ENCODE measurements at places on chromosomes 1 and 21.

- DNase-seq, result no peak
These were observed 2.3 kb downstream of the TNNT2 start for GRCh38 chr1:201375169-201375568.

GRCh38 chr1:23421753-23422240 is 2.8 kb downstream of the TCEA3 start:
- DNase-seq, result peak; percentile 57

GRCh38 chr1:226449823-226450222 is 41.9 kb upstream of the PARP1 start:
- no peak for DNase-seq

GRCh38 chr1:67735206-67735605 is 50.2 kb downstream of the GADD45A start:
- DNase-seq, result no peak

DNA sequence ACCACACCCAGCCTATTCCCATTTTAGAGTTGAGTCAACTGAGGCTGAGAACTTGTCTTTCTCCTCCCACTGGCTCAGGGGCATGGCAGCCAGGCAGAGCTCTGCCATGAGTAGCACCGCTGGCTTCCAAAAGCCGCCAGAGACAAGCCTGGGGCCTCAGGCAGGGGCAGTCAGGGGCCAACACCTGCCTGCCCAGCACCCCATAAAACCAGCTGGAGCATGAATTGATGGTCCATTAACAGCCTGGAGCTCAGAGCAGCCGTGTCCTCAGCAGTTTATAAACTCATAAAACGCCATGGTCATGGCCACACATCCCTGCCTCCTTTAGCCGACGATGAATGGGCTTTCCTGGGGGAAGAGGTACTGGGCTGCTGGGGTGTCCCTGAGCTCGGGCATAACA is 50.6 kb upstream of the PAX7 start:
- no peak for DNase-seq

DNA sequence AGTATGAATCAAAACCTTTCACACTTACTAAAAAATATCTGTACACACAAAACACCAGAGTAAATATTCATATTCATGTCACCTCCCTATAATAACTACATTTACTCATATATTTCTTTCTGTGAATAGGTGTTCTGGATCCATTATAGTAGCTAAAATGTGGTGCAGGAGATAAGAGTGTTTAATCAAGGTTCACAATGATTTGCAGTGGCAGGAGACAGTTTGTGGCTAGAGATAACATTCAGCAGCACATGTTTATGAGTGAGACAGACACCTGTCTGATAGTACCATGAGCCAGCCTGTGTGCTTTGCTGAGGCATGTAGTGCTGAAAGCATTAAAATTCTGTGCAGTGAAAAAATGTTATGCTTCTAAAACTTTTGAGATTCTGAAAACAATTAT is 410.3 kb downstream of the SRGAP2C start:
- DNase-seq, result no peak

DNA sequence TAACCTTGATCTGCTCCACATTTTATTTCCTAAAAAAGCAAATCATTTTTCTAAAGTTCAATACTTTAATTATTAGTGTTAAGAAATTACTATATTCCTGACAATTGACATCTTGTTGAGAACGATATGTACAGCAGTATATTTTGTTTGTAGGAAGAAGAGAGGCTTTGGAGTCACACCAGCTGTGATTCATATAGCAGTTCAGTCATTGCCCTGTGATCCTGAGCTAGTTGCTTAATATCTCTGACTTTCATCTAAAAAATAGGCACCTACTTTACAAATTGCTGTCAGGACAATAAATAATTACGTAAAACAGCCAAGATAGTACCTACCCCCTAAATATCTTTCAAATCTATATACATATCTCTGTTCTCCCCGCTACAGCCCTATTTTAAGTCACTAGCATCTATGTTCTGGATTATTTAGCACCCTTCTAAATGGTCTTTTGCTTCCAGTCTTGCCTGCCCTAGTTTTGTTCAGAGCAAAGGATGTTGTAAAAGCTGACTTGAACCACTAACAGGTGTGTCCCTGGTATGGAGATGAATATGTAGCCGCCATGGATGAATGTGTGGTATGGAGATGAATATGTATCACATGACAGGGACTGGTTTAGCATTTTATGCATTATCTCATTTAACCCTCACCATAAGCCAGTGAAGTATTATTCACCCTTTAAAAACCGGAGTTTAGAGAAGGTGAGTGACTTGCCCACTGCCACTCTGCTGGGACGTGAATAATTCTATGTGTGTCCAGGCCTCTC is 42.2 kb downstream of the RNF220 start:
- DNase-seq, result no peak

DNA sequence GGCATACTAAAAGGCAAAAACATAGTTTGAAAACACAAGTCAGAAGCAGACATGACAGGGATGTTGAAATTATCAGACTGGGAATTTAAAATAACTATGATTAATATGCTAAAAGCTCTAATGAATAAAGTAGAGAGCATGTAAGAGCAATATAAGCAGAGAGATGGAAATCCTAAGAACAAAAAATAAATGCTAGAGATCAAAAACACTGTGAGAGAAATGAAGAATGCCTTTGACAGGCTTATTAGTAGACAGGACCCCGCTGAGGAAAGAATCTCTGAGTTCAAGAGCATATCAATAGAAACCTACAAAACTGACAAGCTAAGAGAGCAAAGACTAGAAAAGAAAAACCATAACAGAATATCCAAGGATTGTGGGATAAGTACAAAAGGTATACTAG is 93.9 kb downstream of the MPZL1 start:
- DNase-seq, result no peak

GRCh38 chr1:23343221-23344110 is 618 bp downstream of the HNRNPR start:
- DNase-seq, result peak; percentile 91

DNA sequence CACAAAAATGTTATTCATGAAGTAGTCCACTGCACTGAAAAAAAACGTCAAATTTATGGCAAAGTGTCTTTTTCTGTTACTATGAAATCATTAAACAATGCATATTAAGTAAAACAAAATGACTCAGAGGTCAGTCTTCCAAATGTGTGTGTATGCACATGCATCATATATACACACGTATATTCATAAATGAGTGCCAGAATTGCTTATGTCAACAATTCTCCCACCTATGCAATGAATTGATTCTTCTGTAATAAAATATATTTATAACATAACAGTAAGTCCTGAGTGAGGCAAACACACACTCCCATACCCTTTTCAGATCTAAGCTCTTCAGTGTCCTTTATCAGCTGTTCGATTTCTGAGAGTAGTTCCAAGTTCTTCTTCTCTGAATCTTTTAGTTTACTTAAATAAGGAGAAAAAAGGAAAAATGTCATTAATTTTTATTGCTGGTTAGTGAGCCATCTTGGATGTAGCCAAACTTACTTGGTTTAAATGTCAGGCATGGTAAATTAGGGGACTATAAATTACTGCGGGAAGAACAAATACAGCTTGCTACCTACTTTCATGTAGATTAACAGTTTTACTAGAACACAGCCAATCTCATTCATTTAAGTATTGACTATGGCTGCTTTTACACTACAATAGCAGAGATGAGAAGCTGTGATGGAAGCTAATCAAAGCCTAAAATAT is 131.9 kb downstream of the COQ8A start:
- DNase-seq, result no peak

GRCh38 chr1:198650506-198650905 is 11.7 kb downstream of the PTPRC start:
- DNase-seq, result no peak

DNA sequence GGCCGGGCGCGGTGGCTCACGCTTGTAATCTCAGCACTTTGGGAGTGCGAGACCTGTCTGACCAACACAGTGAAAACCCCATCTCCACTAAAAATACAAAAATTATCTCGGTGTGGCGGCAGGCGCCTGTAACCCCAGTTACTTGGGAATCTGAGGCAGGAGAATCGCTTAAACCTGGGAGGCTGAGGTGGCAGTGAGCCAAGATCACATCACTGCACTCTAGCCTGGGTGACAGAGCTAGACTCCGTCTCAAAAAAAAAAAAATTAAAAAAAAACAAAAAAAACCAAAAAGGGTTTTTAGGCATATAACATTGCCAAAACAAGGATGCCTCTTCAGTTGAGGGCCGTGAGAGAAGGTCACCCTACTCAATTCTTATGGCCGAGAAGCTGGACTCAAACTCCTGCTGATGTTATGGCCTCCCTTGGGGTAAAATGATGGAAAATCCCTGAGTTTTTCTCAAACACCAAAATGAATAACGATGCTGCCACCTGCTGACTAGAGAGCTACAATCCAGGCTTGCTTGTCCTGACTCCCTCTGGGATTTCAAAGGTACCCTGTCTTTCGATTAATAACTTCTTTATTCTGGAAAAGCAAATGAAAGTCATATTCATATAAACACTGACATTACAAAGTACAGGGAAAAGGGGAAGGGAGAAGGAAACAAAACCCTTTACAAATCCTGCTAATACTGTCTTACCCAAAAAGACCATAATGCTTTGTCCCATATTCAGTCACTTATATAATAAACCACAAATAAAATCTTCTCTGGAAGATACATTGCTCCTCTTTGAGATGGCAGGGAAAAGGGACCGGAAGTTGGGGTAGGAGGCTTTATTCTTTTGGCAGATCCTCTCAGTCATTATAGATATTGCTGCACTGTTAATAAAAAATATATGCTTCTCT is 10.7 kb downstream of the RAB42 start:
- peak; percentile 83 for DNase-seq

DNA sequence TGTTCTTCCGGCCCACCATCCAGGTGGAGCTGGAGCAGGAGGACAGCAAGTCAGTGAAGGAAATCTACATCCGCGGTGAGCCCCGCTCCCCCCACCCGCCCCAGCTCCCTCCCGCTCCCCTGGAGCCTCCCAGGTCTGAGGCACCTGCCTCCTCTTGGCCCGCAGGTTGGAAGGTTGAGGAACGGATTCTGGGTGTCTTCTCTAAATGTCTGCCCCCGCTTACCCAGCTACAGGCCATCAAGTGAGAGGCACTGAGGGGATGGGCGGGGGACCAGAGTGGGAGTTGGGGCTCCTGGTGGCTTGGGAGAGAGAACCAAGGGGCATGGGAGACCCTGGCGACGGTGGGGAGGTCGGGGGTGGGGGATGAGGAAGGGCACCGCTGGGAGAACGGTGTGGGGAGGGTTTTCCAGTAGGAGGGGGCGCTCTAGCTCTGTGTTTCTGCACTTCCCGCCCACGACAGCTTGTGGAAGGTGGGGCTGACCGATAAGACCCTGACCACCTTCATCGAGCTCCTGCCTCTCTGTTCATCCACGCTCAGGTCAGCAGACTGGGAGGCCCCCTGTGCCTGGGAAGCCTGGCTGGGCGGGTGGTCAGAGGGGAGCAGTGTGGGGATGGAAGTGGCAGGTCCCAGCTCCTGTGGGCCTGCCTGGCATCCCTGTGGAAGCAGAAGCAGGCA is 4.2 kb downstream of the LRRC71 start:
- DNase-seq, result no peak

DNA sequence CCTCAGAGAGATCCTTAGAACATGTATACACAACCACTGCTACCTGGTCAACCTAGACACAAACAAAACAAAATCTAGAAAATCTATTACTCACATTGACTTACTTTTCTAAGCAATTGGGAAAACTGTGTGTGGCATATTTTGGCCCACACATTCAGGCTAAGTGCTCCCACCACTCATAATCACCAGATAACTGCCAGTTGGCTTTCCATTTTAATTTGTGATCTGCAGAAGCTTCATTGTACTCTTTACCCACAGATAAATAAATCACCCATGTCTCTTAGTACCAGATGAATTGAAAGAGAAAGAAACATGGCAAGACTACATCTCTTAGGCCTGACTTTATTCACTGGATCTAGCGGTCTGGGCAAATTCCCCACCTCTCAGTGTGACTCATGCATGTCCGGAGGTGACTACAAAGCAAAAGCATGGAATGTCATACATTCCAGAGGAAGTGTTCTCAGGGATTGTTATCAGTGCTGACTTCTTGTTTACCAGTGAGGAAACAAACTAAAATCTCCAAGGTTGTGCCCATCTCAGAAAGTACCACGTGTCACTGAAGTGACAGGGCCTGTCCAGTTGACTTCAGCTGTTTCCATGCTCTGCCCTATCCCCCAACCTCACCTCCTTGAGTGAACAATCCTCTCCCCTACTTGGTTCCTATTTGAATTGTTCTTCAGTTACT is 52.4 kb upstream of the BCL10 start:
- DNase-seq, result peak; percentile 97

DNA sequence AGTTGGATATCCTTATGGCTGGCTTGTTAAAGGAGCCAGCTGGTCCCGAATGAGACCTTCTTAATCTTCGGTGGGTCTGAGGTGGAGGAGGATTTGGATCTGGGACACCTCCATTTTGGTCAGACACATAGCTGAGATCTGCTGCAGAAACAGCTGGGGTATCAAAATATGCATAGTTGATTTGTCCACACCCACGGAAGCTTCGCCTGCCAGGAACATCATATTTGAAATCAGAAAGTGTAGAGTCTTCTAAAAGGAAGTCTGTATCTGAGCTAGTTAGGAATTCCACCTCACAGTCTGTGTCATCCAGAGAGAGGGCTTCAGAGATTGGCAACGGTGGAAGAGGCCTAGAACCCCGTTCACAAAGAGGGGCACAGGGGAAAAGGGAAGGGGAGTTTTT is 12.3 kb downstream of the ERRFI1 start:
- no peak for DNase-seq

- DNase-seq, result no peak
These were observed 1.8 kb downstream of the HHIPL2 start for GRCh38 chr1:222546091-222546490.

DNA sequence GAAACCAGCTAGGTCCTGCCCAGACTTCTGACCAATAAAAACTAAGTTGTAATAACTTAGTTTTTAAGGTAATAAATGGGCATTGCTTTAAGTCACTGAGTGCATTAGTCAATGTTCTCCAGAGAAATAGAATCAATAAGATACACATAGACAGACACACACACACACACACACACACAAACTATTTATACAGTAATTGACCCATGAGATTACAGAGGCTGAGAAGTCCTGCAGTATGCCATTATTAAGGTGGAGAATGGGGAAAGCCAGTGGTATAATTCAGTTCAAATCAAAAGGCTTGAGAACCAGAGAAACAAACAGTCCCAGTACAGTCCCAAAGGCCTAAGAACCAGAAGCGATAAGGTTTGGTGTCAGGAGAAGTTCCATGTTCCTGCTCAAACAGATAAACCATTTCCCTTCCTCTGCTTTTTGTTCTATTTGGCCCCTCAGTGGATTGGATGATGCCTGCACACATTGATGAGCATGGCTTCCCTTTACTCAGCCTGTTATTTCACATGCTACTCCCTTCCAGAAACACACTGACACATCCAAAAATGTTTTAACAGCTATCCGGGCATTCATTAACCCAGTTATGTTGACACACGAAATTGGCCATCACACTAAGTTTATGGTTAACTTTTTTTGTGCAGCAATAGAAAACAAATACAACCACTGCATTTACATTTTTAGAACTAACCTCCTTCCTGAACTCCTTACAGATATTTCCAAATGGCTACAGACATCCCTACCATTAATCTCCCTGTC is 828.2 kb upstream of the NCAM2 start:
- DNase-seq, result no peak

Measured in fibroblast of upper back skin (primary cell).